ENCODE measurements at places on chromosomes 5 and 9.

DNA sequence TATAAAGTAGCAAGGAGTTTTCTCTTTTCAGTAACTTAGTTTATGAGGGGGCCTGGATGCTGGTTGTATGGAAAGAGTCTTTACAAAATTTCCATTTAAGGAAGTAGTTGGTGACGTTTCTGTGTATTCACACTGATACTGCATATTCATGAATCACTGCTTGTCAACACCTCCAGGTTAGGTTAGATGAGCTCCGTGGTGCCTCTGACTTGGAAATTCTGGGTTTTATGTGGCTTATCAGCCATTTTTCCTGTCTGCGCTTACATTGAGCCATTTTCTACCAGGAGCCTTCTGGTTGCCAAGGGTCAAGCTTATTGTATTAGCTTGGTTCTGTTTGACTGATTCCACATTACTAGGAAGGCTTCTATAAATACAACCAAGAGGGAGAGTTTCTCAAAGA is 128.3 kb downstream of the SLC28A3 start:
- no peak for DNase-seq

- no peak for DNase-seq
These were observed 28.2 kb upstream of the SMAD5 start for GRCh38 chr5:136104306-136104965.

DNA sequence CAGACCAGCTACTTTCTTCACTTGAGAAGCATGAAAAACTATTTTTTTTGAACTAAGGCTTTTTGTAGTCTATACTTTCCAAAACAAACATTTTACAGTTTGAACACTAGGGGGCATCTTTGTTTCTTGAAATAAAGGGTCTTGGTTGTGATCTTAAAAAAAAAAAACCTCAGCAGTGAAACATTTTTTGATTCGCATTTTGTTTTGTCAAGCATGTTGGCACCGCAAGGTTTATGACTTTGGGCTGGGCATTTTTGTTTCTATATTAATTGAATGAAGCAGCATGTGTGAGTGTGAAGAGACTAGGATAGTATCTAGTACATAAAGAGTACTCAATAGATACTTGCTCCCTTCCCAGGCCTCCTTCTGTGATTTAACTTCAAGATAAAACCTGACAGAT is 31.6 kb upstream of the ACOT12 start:
- peak; percentile 53 for DNase-seq

DNA sequence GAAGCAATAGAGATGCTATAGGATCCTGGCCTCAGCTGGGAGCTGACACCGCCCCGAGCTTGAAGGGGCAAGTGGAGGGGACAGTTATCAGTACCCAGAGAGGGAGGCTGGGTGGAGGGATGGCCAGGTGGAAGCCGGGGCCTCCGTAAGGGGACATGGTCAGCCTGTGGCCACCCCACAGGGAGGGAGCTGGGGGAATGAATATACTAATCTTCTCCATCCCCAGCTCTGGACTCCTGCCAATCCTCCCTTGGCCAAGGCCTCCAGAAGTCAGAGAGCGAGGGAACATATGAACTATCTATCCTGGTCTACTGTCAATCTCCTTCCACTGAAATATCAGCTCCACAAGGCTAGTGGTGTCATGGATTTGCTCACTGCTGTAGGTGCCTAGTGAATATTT is 109.3 kb downstream of the BOD1 start:
- DNase-seq, result no peak

Data from amniotic stem cell (primary cell).